ENCODE measurements at places on chromosomes 4 and X.

- no peak for DNase-seq
These were observed 712.4 kb downstream of the IL1RAPL1 start for GRCh38 chrX:29299684-29300083.

DNA sequence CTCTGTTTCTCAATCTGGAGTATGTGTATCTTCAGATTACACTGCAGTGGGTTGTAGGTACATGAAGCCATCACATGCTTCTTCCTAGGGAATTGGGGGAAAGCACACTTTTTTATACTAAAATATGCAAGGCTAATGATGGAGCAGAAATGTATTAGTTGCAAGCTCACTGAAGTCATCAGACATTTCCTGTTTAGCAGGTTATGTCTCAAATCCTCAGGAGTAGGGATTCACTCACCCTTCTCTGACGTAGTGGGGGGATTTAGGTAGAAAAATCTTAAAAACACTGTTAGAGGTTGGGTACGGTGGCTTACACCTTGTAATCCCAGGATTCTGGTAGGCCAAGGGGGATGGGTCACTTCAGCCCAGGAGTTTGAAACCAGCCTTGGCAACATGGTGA, 128.4 kb upstream of the GPC4 start:
- DNase-seq, result no peak

GRCh38 chr4:52946855-52947254, 84.7 kb downstream of the RASL11B start:
- no peak for DNase-seq

- no peak for DNase-seq
These were observed 196.8 kb downstream of the DCHS2 start for GRCh38 chr4:154294652-154295350.

DNA sequence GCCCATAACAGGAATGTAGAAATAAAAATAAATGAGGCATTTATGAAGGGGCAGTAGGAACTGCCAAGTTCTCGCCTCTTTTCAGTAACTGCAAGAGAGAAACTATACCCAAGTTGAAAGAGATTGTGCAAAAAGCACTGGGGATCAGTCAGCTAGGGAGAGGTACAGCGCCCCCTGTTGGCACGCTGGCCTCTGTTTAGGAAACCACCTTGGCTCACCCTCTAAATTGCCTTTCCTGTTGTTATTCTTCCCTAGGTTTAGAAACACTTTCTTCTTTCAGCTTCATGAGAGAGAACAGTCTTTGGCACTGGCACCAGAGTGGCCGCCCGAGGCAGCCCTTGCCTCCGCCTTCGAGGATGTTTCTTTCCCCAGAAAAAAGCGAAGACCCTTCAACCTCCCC, 348.5 kb downstream of the MID1IP1 start:
- peak; percentile 63 for DNase-seq

GRCh38 chr4:77921701-77922100, 59.1 kb downstream of the MRPL1 start:
- DNase-seq, result no peak

DNA sequence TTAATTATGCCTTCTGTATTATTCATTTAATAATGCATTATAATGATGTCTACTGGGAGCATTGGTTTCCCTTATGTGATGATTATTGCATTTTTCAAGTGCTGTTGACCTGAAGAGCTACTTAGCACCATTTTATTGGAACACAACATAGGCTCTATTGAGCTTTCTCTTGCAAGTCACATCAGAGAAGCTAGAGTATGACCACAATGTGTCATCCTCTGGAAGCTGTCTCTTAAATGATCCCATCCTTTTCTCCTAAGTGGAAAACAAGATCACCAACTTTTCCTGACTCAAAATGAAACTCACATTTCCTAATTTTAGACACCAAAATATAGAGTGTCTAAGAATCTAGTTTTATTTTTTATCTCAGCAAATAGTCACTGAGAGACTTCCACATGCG, 1451.9 kb downstream of the PCDH7 start:
- DNase-seq, result no peak

GRCh38 chr4:29560452-29560851, 1159.7 kb upstream of the PCDH7 start:
- no peak for DNase-seq

GRCh38 chrX:151970661-151971060, 3.8 kb downstream of the GABRE start:
- peak; percentile 13 for DNase-seq

DNA sequence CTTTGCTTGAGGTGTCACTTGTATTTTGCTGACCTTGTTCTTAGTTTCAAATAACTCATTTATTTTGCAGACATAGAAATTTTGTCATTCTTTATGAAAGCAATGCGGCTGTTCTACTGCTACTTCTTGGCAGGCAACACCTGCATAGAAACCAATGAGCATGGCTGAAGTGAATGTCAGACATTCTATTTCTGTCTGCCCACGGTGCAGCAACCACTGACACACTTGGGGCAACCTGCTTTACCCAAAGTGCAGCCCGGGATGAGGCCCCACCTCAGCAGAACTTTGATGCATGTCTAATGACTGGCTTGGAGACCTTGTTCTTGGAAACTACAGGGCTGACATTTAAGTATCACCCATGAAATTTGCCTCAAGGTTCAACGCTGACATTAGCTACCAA, 93.6 kb downstream of the RBM47 start:
- no peak for DNase-seq

GRCh38 chr4:181138116-181138515, 1105.1 kb upstream of the TENM3 start:
- no peak for DNase-seq

DNA sequence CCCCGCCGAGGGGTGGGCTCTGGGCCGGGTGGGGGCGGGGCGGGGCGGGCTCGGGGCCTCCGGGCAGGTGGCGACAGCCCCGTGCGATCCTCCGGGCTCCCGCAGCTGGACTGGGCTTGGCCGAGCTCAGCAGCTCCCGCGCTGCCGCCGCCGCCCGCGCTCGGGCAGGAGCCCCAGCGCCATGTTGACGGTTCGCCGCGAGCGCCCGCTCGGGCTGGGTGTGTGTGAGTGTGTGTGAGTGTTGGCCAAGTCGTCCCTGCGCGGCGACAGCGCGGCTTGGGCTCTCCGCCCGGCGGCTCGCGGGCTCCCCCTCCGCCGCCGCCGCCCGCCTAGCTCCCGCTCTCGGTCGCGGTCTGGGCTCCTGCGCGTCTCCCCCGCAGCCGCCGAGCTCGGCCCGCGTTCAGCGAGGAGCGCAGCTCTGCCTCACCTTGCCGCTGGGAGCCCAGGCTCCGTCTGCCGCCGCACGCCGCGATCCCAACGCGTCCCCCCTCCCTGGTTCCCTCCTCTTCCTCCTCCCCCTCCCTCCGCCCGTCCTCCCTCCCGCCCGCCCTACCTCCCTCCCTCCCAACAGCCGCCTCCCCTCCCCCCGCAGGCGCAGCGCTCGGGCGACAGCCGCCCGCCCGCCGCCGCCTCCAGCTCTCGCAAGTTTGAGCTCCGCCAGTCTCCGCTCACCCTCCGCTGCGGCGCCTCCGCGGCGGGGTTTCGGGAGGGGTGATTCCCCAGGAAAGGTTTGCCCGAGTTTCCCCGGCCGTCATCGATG, at the start of gene BCOR:
Gene BCOR, minus strand, starts transcription at position 455 of the 760 bp plus-strand sequence. CDS start 20,029 bp downstream, outside the sequence.
- DNase-seq, result peak; percentile 67

- no peak for DNase-seq
These were observed 80.7 kb downstream of the UBE2NL start for GRCh38 chrX:143964549-143964948.

DNA sequence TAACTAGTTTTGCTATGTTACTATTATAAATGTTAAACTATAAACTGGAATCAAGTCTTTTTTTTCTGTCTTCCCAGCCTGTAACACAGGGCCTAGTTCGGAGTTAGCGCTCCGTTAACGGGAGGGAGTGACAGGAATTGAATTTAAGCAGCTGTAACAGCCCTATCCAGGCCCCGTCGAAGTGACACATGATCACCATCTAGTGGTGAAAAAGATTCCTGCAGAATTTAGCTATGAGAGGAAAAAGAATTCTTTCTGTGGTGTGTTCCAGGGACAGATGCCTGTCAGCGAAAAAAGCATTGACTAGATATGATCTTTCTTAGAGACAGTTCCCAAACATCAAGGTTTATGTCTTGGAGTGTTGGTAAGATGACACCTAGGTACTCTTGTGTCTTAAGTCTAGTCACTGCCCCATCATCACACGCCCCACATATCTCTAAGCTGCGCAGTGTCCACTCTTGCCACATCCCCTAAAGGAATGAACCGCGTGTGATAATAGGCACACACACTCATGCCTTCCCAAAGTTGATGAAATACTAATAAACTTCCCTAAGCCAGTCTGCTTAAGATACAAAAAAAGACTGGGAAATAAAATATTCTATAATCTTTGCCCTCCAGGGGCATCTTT, 2.1 kb downstream of the GAB3 start:
- peak; percentile 21 for DNase-seq

GRCh38 chrX:10660171-10660570, 39.8 kb upstream of the MID1 start:
- DNase-seq, result no peak

- no peak for DNase-seq
These were observed 7.4 kb upstream of the HNRNPD start for GRCh38 chr4:82381235-82381634.

- DNase-seq, result no peak
These were observed 9.5 kb downstream of the EPGN start for GRCh38 chr4:74317616-74318246.

DNA sequence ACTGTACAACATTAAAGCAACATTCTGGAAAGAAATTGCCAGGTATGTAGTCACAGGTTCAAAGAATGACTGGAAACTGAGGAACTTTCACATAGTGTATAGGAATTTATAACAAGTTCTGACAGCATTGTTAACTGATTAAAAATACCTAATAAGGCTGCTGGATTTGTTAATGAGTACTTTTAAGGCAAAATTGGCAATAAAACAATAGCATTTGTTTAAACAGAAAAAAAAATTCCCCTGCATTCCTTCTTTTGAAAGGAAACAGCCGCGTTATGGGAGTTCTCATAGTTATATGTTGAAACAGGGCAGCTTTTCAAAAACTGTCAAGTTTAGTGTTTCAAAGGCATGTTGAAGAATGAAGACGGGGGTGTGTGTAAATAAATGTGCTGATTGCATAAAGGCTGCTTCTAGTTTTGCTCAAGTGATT, 282.5 kb upstream of the FAT1 start:
- no peak for DNase-seq

DNA sequence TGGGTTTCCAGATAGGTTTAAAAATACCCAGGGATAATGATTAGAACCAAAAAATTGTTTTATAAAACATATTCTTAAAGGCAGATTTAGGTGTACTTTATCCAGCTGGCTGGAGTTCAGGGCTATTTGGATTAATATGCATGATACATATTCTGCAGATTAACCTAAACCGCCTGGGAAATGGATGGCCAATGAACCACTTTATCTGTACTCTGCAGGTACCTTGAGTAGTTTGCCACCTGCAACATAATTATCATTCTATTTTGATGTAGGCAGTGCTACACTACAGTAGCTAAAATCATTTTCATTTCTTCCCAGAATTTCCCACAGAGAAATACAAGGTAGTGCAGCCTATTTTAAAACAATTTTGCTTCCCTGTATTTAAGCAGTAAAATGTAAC, 683.2 kb upstream of the GNPDA2 start:
- no peak for DNase-seq

GRCh38 chr4:4618847-4619246, 77.0 kb upstream of the STX18 start:
- no peak for DNase-seq

DNA sequence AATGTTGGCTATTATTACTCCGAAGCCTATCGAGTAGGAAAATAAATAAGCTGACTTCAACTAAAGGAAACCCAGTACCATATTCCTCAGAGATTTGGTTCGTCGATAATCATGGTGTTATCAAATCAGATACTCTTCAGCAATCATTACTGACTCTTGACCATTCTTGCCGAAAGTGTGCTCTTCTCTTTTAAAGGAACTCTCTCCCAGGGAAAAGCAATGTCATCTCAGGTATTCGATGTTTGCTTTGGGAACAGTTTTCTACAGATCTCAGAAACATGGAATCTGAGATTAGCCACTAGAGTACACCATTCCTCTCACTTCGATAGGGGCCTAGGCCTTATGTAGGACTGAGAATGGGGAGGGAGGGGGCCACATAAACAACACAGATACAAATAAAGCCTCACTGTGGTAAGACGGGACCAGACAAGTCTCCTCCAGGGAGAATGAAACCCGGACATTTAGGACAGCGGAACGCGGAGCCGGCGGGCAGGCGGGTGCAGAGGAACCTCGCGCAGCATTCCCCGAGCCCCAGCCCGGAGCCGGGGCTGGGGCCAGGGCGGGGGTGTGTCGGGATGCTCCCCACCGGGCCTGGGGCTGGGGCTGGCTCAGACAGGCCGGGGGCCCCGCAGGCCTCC, 581 bp downstream of the DNAJB14 start:
- no peak for DNase-seq

- DNase-seq, result no peak
These were observed 81.7 kb upstream of the STOX2 start for GRCh38 chr4:183823434-183823833.

DNA sequence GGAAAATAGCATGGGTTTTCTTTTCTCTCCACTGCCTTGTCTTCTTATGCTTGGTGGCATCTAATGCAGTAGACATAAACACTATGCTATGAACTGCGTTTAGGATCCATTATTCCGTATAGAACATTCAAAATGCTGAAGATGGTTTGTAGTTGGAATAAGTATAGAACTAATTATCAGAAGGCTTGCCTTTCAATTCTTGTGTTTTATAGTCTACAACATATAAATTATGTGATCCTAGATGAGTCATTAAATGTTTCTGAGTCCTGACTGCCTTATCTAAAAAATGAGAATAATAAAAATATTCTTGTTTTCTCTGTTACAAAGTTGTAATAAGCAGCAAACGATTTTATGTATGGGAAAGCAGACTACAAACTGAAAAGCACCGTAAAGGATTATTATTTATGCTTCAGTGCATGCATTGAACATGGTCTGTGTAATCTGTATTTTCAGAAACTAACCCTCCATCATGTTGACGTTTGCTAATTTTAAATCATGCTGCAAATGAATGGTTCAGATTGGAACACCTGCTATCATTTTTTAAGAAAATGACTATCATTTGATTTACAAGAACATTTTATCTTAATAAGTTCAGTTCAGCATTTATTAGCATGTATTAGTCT, 335.9 kb upstream of the AADAT start:
- DNase-seq, result no peak

DNA sequence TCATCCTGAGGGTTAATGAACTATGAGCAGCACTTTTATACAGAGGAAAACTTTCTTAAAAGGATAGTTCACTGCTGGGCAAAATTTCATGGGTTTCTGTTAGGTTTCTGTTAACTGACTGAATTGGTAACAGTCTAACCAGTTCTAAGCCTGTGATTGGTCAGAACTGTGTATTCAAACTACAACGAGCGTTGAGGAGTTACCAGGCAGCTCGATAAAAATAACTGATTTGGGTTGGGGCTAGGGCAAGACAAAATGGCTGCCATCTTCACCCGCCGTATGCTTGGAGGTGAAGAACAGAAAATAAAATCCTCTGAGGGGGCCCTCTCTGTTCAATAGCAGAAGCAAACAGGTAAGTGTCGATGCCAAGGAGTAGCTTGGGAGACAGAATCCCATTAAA, 22.0 kb downstream of the FAM133A start:
- no peak for DNase-seq

GRCh38 chr4:166323250-166323649, 450.2 kb downstream of the TLL1 start:
- no peak for DNase-seq

Measured in head of caudate nucleus (tissue), 42 donors.